ENCODE measurements at places on chromosomes 11 and 22. TPM values are rescaled to one million over a fixed set of nuclear protein-coding genes. Genes with fewer than 3 reads are reported as not detected.

- no peak overlapping the region for H3K4me3 ChIP-seq
- H3K27me3 ChIP-seq, result no peaks in the 10 kb centered on the region
- peaks cover 92% of the 10 kb centered on the region for H3K36me3 ChIP-seq
- H3K4me1 ChIP-seq, result peaks cover 15% of the 10 kb centered on the region
Observed at GRCh38 chr11:976431-977160, 50.9 kb downstream of the AP2A2 start.

- no peak overlapping the region for H3K27ac ChIP-seq
- DNase-seq, result no peak
- H3K4me3 ChIP-seq, result no peak overlapping the region
Observed at GRCh38 chr22:49454726-49455125, 372.9 kb downstream of the BRD1 start.

OR51E2 gene
- total RNA-seq, result not detected

GRCh38 chr11:10659339-10660216 lies 34.0 kb downstream of the IRAG1 start:
- peaks cover 68% of the 10 kb centered on the region for H3K4me1 ChIP-seq
- no peaks in the 10 kb centered on the region for H3K36me3 ChIP-seq
- H3K27me3 ChIP-seq, result no peaks in the 10 kb centered on the region
- peak overlapping the region; percentile 72 for H3K27ac ChIP-seq

GRCh38 chr11:48150213-48150612 lies 66.4 kb upstream of the OR4B1 start:
- no peaks in the 10 kb centered on the region for H3K36me3 ChIP-seq
- DNase-seq, result no peak
- no peak overlapping the region for H3K4me3 ChIP-seq
- no peaks in the 10 kb centered on the region for H3K27me3 ChIP-seq
- H3K27ac ChIP-seq, result no peak overlapping the region

RTN4R gene
- total RNA-seq, result 10.9 TPM

DYNC2H1 gene
- 12.8 TPM for total RNA-seq

FGF4 gene
- total RNA-seq, result not detected

DNA sequence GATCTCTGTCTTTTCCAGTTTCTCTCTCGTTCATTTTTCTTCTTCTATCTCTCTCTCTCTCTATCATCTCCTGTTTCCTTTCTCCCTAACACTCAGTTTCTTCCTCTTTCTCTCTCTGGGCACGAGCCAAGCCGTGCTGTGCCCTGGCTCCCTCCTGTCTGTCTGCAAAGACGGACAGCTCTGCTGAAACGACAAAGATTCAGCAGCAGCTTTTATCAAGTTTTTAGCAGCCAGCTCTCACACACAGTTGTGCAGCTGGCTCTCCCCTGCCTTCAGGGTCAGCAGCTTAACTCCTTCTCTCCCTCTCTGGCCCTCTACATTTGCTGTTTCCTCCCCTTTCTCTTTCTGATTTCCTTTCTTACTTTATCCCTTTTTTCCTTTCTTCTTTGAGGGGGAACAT lies 352.0 kb upstream of the MPPED2 start:
- no peaks in the 10 kb centered on the region for H3K36me3 ChIP-seq
- no peaks in the 10 kb centered on the region for H3K4me1 ChIP-seq
- H3K27me3 ChIP-seq, result no peaks in the 10 kb centered on the region
- H3K27ac ChIP-seq, result no peak overlapping the region
- DNase-seq, result peak; percentile 10

MS4A2 gene
- 3.3 TPM for total RNA-seq

SNX32 gene
- total RNA-seq, result 1.9 TPM

GNG3 gene
- total RNA-seq, result not detected

MMP8 gene
- total RNA-seq, result 0.41 TPM

DNA sequence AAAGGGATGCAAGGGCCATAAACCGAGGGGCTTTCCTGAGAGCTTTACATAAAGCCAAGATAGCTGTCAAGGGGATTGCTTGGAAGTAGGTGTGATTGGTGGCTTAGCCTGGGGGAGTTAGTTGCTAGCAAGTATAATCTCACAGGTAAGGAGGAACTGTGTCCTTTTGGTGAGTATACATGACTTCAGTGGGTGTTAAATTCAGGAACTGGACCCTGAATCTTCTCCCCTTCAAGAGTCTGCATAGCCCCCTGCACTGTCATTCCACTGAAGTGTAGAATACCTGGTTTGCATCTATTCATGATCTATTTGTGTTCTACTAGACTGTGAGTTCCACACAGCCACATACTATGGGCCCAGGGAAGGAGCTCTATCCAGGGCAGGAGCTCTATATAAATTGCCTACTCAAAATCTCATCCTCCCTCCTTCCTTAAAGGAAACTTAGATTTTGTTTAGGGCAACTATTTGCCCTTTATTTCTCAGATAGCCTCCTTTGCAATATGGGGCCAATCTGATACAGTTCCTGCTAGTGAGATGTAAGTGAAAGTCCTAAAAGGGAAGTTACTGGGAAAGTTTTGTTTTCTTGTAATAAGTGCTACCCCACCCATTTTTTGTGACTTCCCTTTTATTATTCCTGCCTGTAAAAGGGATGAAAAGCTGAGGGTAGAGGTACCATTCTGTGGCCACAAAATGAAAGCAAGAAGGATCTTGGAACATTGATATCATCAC lies 120.5 kb downstream of the PGR start:
- H3K27me3 ChIP-seq, result no peaks in the 10 kb centered on the region
- no peak overlapping the region for H3K4me3 ChIP-seq
- DNase-seq, result no peak
- H3K36me3 ChIP-seq, result no peaks in the 10 kb centered on the region
- no peak overlapping the region for H3K27ac ChIP-seq

SLC22A6 gene
- not detected for total RNA-seq

DNA sequence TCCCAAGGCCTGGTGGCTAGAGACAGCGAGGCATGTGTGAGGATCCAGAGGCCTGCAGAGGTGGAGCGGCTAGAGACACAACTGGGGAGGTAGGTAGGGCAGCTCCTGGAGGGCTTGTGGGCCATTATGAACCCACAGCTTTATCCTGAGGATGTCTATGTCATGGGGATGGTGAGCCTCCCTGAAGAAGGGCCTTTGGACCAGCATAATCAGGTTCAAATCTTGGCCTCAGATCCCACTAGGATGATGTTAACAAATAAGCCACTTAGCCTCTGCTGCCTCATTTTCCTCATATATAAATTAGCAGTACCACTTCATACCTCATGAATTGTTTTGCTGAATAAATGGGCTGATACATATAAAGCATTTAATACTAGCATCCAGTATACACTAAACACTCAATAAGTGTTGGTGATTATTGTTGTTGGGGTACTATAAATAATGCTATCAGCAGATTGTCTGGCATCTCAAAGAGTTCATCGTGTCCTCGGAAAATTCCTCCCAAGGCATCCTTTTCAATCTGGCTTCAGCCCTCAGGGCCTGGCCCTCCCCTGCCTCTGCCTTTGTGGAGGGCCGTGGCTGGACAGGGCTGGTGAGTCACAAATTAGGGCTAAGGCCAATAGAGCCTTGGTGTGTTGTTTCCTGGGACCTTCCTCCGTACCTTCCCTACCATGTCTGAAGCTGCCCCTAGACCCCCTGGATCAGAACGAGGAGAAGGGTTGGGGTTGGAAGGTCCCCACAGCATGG lies 30.9 kb upstream of the LRRC32 start:
- no peak overlapping the region for H3K27ac ChIP-seq
- no peaks in the 10 kb centered on the region for H3K27me3 ChIP-seq
- H3K4me3 ChIP-seq, result no peak overlapping the region
- DNase-seq, result no peak

- no peaks in the 10 kb centered on the region for H3K36me3 ChIP-seq
- no peak for DNase-seq
- H3K4me1 ChIP-seq, result no peaks in the 10 kb centered on the region
- no peaks in the 10 kb centered on the region for H3K27me3 ChIP-seq
Observed at GRCh38 chr11:75083217-75083605, 13.5 kb downstream of the OR2AT4 start.

GRCh38 chr11:3135481-3136440 lies 29.3 kb downstream of the OSBPL5 start:
- H3K36me3 ChIP-seq, result no peaks in the 10 kb centered on the region
- no peaks in the 10 kb centered on the region for H3K4me1 ChIP-seq
- peak; percentile 30 for DNase-seq
- no peak overlapping the region for H3K4me3 ChIP-seq
- no peaks in the 10 kb centered on the region for H3K27me3 ChIP-seq
- H3K27ac ChIP-seq, result no peak overlapping the region

OR52E8 gene
- not detected for total RNA-seq

- no peaks in the 10 kb centered on the region for H3K27me3 ChIP-seq
- peaks cover 14% of the 10 kb centered on the region for H3K4me1 ChIP-seq
- H3K4me3 ChIP-seq, result no peak overlapping the region
- H3K36me3 ChIP-seq, result no peaks in the 10 kb centered on the region
- H3K27ac ChIP-seq, result no peak overlapping the region
- DNase-seq, result peak; percentile 54
Observed at GRCh38 chr11:69292221-69292648, 1.7 kb upstream of the MYEOV start.

B3GAT1 gene
- 0.58 TPM for total RNA-seq

GRCh38 chr22:24176630-24177029 lies 4.7 kb upstream of the SUSD2 start:
- no peak overlapping the region for H3K4me3 ChIP-seq
- no peak for DNase-seq
- peaks cover 75% of the 10 kb centered on the region for H3K36me3 ChIP-seq
- H3K27ac ChIP-seq, result no peak overlapping the region
- no peaks in the 10 kb centered on the region for H3K27me3 ChIP-seq

- H3K27ac ChIP-seq, result no peak overlapping the region
- no peaks in the 10 kb centered on the region for H3K36me3 ChIP-seq
- no peak overlapping the region for H3K4me3 ChIP-seq
- H3K4me1 ChIP-seq, result no peaks in the 10 kb centered on the region
Observed at GRCh38 chr11:18785411-18785810, 6.2 kb downstream of the PTPN5 start.

- H3K27ac ChIP-seq, result no peak overlapping the region
- no peaks in the 10 kb centered on the region for H3K4me1 ChIP-seq
- no peak overlapping the region for H3K4me3 ChIP-seq
- no peak for DNase-seq
- no peaks in the 10 kb centered on the region for H3K27me3 ChIP-seq
Observed at GRCh38 chr11:102240502-102240901, 76.8 kb upstream of the BIRC3 start.

- peaks cover 4% of the 10 kb centered on the region for H3K4me1 ChIP-seq
- H3K4me3 ChIP-seq, result no peak overlapping the region
- no peak for DNase-seq
Observed at GRCh38 chr11:9020916-9021315, 17.1 kb upstream of the NRIP3 start.

GRCh38 chr22:49209452-49210195 lies 618.0 kb downstream of the BRD1 start:
- H3K36me3 ChIP-seq, result no peaks in the 10 kb centered on the region
- no peak overlapping the region for H3K27ac ChIP-seq
- H3K4me3 ChIP-seq, result no peak overlapping the region

GRCh38 chr11:122305426-122306320 lies 189.7 kb upstream of the BLID start:
- no peaks in the 10 kb centered on the region for H3K36me3 ChIP-seq
- DNase-seq, result no peak
- no peak overlapping the region for H3K4me3 ChIP-seq
- H3K27ac ChIP-seq, result no peak overlapping the region
- H3K27me3 ChIP-seq, result no peaks in the 10 kb centered on the region

DNA sequence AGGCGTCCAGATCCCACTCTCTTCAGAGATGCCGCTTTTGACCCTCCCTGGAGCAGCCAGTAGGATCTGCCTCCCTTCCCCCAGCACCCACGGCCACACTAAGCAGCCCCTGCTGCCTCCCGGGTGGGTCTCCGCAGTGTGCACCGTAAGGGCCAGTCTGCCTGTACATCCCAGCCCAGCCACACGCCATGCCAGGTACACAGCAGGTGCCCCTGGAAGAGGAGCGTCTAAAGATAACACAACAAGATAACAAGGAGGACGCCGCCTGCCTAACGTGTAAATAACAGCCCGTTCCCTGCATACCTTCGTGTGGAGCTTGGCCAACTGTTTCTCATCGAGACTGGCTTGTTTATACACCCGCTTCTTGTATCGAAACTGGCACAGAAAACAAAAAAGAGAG lies 139.4 kb downstream of the SHANK2 start:
- H3K27ac ChIP-seq, result no peak overlapping the region
- peak; percentile 68 for DNase-seq
- no peaks in the 10 kb centered on the region for H3K36me3 ChIP-seq
- no peaks in the 10 kb centered on the region for H3K4me1 ChIP-seq

- no peaks in the 10 kb centered on the region for H3K36me3 ChIP-seq
- no peak overlapping the region for H3K4me3 ChIP-seq
- DNase-seq, result no peak
Observed at GRCh38 chr11:44780940-44781631, 54.3 kb downstream of the TSPAN18 start.

DNA sequence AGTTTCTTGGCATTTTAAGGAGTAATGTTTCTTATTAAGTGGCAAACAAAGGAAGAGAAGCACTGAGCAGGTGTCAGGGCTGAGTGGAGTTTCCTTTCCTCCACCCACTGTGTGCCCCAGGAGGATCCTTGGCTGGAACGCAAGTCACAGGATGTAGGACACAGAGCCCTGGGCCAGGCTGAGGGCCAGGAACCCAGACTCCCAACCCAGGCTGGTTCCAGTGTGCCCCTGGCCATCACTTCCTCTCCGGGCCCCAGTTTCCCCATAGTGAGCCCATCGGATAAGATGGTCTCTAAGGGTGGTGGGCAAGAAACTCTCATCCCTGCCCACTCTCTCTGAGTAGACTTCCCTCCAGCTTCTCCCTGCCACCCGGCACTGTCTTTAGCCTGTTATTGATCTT lies 45.3 kb downstream of the LMO1 start:
- no peak overlapping the region for H3K27ac ChIP-seq
- no peak overlapping the region for H3K4me3 ChIP-seq
- no peaks in the 10 kb centered on the region for H3K4me1 ChIP-seq
- DNase-seq, result no peak

DNA sequence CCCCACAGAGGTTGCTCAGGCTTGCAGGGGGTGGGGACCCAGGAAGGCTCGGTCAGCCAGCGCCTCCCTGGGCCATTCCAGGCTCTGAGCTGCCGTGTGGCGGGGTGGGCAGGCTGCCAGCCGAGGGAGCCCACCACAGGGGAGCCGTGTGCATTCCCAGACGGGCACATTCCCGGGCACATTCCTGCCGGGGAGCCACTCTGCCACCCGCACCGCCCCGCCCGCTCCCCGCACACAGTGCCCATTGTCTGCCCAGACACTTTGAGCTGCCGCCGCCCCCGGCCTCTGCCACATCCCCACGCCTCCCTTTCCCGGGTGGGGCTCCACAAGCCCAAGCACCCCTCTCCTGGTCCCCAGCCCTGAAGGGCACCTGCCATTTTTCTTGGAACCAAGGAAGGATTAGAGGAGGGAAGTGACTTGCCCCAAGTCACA lies 27.4 kb downstream of the RPL3 start:
- H3K4me3 ChIP-seq, result no peak overlapping the region
- H3K4me1 ChIP-seq, result peaks cover 14% of the 10 kb centered on the region
- no peaks in the 10 kb centered on the region for H3K27me3 ChIP-seq
- no peak for DNase-seq

GRCh38 chr22:29394931-29395581 lies 6.7 kb upstream of the AP1B1 start:
- H3K36me3 ChIP-seq, result no peaks in the 10 kb centered on the region
- no peak overlapping the region for H3K27ac ChIP-seq
- no peaks in the 10 kb centered on the region for H3K4me1 ChIP-seq
- peak; percentile 84 for DNase-seq
- H3K4me3 ChIP-seq, result no peak overlapping the region

GRCh38 chr11:70210051-70210501 lies 7.0 kb downstream of the FADD start:
- H3K4me1 ChIP-seq, result peaks cover 2% of the 10 kb centered on the region
- no peaks in the 10 kb centered on the region for H3K36me3 ChIP-seq
- no peak overlapping the region for H3K27ac ChIP-seq
- no peak overlapping the region for H3K4me3 ChIP-seq

All from left lung (tissue), 14 donors.